Tracheal epithelial cell (primary cell): ENCODE measurements at places on chromosomes 1 and 21. TPM values are rescaled to one million over a fixed set of nuclear protein-coding genes. Genes with fewer than 3 reads are reported as not detected.

The FCRL5 gene
- not detected in 2 replicates for total RNA-seq

The SPAG17 gene
- 0.43 and 1.7 TPM in 2 replicates for total RNA-seq

The OLIG2 gene
- not detected in 2 replicates for total RNA-seq

The C1QC gene
- total RNA-seq = not detected in 2 replicates

The SLAMF6 gene
- total RNA-seq = not detected in 2 replicates

The RNU1-1 gene
- under 0.01 TPM in 2 replicates for total RNA-seq

The CELA2A gene
- not detected in 2 replicates for total RNA-seq

The LCE1A gene
- total RNA-seq = not detected in 2 replicates

The UBE2U gene
- not detected in 2 replicates for total RNA-seq

The ZBTB18 gene
- total RNA-seq = 6.0 and 6.6 TPM in 2 replicates

The MYBPH gene
- not detected in 2 replicates for total RNA-seq

The RAB7B gene
- 4.6 and 7.2 TPM in 2 replicates for total RNA-seq

The FRRS1 gene
- total RNA-seq = 25.8 and 49.2 TPM in 2 replicates

The SYDE2 gene
- total RNA-seq = 5.1 and 7.2 TPM in 2 replicates

The ABCD3 gene
- 27.2 and 42.2 TPM in 2 replicates for total RNA-seq

The RIIAD1 gene
- not detected in 2 replicates for total RNA-seq

The NEGR1 gene
- 2.7 TPM in 1 of 2 replicates, not detected in the other for total RNA-seq

The GJC2 gene
- total RNA-seq = 1.7 TPM in 2 replicates

The C1orf185 gene
- total RNA-seq = not detected in 2 replicates

The CSMD2 gene
- total RNA-seq = under 0.01 TPM in 1 of 2 replicates, not detected in the other

The HOOK1 gene
- total RNA-seq = 9.2 and 11.1 TPM in 2 replicates

The RGS18 gene
- 0.24 TPM in 1 of 2 replicates, not detected in the other for total RNA-seq

The RHBDL2 gene
- total RNA-seq = 3.2 and 8.4 TPM in 2 replicates

The RPTN gene
- 0.21 and 0.72 TPM in 2 replicates for total RNA-seq

The SLC35F3 gene
- total RNA-seq = 0.64 and 2.2 TPM in 2 replicates

The ZNF648 gene
- under 0.01 TPM in 1 of 2 replicates, not detected in the other for total RNA-seq
